IPS DF 6.9 (cell line): ENCODE measurements at places on chromosomes 16 and 17.

DNA sequence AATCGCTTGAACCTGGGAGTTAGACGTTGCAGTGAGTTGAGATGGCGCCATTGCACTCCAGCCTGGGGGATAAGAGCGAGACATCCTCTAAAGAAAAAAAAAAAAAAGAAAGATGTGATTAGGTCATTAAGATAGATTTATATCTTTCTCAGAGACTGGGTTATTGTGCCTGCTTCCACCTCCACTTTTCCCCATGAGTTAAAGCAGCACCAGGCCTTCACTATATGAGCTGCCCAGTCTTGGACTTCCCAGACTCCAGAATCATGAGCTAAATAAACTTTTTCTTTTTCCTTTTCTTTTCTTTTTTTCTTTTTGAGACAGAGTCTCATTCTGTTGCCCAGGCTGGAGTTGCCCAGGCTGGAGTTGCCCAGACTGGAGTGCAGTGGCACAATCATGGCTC lies 19.4 kb upstream of the CDH1 start:
- DNase-seq: no peak

DNA sequence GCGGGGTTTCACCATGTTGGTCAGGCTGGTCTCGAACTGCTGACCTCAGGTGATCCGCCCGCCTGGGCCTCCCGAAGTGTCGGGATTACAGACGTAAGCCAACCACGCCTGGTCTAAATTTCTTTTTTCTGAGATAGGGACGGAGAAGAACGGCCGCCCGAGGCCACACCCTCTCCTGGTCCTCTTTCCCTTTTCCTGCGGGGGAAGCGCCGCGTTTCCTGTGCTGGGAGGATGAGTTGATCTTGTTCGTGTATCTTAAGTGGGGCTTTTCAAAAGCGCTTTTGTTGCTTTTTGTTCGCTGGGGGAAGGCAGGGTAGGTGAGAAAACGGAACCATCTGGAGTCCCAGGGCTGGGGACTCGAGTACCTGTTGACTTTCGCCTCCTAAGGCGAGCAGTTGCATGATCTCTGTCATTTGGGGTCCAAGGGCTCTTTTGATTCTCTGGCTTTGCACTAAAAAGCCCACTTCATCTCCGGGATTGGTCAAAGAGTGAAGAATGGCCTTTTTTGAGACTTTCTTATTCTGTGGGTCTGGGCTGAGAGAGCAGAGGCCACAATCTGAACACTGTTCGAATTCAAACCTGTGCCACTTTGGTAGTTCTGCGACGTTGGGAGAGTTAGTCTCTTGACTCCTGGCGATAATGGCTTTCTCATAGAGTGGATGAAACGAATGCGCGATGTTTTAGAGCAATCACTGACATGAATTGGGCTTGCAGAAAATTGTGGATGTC lies 1.3 kb downstream of the FUS start:
- DNase-seq: no peak

DNA sequence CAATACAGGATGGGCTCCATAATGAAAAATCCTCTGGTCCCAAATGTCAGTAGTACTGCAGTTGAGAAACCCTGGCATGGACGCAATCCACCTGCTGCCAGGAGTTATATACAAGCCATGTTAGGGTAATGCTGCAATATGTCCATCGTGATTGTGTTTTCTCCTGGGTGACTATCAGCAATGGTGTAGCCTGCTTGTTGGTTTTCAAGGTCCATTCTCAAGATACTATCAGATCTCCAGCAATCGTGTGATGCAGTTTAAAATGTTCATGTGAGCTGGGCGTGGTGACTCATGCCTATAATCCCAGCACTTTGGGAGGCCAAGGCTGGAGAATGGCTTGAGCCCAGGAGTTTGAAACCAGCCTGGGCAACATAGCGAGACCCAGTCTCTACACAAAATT lies 24.0 kb downstream of the ABCC1 start:
- no peak for DNase-seq

GRCh38 chr16:17019366-17019765 lies 451.4 kb downstream of the XYLT1 start:
- DNase-seq: no peak

DNA sequence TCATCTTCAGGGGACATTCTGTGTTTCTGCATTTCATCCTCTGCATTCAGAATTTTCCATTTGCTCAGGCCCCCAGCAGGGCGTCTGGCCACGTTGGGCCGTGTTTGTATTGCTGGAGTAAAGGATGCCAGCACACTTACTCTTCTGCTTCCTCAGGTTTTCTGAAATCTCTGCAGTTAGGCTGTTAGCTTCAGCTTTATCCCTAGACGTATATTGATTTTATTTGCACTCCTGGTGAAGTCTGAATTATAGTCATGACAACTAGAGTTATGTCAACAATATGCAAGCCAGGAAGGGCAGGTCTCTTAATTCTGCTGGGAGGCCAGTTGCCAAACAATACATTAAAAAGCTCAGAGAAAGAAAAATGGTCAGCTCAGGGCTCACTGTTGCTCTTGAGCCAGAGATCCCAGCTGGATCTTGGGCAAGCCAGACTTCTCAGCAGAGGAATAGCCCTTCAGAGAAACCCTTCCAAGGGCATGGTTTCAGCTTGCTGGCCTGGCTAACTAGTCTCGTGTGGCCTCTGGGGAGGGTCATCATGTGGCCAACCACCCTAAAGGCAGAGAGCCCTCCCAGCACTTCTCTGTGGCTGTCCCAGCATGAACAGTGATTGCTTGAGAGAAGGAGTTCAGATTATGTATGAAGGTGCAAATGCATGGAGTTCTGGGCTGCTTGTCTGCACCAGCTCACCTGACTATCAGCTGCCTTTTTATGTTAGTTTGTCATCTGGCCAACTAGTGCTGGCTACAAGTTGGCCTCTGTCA lies 110.2 kb upstream of the CACNG5 start:
- DNase-seq: no peak

- no peak for DNase-seq
Measured at GRCh38 chr17:48973806-48974205, 5.4 kb upstream of the GIP start.

GRCh38 chr17:29566473-29567303 lies at the start of gene ABHD15:
Gene ABHD15 (minus strand): TSS chr17:29567037. CDS start chr17:29566966, 71 bp downstream.
- no peak for DNase-seq

GRCh38 chr16:30478766-30479478 lies 6.4 kb downstream of the ITGAL start:
- no peak for DNase-seq

DNA sequence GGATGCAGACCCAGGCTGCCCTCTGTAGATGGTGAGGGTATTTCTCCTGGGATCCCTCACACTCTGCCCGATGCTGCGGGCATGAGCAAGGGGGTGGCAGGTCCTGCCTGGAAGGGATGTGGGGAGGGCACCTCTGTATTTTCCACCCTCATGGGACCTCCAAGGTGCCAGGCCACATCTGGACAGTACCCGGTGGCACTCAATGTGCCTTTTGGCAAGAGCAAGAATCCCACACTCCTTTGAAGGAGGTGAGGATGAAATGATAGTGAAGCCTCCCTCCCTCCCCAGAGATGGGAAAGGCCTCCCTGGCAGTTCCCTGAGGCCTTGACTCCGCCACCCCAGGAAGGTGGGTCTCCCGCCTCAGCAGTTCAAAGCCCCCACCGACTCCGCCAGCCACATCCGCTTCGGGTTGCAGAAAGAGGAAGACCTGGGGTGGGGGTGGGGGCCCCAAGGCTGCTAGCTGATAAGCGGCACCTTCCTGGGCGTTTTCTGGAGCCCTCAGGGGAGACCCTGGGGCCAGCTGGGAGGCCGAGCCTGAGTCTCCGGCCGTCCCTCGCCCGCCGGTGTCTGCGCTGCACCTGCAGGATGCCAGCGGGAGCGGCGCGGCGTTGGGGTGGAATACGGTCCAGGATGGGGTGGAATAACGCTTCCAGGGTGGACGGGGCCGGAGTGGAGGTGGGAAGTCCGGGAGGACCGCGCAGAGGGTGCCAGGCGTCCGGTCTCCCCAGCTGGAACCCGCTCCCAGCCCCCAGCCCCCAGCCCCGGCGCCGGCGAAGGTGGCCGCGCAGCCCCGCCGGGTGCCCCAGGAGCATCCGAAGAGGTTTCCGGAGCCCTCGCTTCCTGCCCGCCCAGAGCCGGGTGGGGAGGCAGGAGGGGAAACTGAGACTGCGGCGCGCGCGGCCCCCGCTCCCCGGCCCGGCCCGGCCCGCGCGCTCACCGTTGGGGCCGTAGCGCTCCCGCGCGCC lies 718 bp downstream of the ATP2A3 start:
- DNase-seq: no peak

GRCh38 chr16:72875291-72876031 lies 172.5 kb downstream of the ZFHX3 start:
- no peak for DNase-seq

DNA sequence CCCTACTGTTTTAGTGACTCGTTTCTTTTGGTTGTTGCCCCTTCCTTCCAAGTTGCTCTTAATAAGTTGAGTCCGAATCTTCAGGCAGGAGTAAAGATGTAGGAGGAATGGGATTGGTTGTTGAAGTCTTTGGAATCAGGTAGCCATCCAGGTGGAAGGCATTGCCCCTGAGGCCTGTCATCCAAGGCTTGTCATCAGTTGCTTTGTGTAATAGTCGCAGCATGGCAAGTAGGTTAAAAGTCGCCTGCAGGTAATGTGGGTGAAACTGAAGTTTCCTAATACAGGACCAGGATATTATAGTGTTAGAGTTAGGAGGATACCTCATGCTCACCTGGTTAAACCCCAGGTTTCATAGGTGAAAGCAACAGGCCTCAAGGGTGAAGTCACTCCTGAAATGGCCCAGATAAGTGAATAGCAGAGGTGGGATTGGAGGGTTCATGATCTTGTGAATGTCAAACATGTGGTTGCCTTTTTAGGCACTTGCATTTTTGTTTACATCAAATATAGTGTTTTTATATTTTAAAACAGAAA lies 934 bp downstream of the PCTP start:
- DNase-seq: no peak

GRCh38 chr16:23505671-23506605 lies 4.4 kb downstream of the GGA2 start:
- DNase-seq: no peak

DNA sequence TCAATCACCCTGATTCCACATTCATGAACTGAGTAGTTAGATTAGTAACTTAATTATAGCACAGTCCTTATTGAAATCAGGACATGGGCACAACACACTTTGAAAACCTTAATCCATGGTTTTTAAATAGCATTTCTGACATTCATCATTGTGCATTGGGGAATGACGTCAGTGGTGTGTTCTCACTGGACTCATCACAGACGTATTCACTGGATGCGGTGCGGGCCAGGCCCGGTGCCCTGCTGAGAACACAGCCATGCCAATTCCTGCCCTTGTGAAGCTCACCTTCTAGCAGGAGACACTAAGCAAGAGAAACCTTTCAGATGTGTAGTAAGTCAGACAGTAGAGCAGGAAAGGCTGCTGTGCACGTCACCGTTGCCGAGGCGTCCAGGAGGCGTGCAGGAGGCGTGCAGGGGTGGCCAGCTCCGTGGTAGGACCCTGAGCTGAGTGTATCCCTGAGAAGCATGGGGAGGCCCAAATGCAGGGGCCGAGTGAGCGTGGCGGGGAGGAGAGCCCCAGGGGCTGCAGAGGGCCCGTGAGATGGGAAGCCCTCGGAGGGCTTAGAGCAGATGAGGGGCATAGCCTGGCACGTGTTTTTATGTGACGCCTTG lies 12.9 kb downstream of the BANP start:
- no peak for DNase-seq

- no peak for DNase-seq
Measured at GRCh38 chr16:76389126-76389525, 111.9 kb downstream of the CNTNAP4 start.

DNA sequence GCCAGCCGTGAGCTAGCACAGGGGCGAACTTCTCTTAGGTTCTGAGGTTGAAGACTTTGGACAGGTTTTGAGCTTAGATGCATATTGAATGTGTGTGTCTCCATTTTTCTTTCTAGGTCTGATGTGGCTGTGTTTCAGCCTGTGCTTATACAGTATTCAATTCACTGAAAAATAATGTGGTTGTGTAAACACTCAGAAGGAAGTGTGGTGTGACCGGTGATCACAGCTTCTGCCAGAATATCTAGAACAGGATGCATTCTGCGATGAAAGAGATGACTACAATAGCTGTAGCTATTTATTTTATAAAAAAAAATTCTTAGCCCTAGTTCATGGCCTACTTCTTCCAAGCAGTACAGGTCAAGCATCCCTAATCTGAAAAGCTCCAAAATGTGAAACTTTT lies 64.4 kb downstream of the MAP2K6 start:
- DNase-seq: no peak

- no peak for DNase-seq
Measured at GRCh38 chr16:85798901-85799496, 345 bp downstream of the EMC8 start.

- no peak for DNase-seq
Measured at GRCh38 chr17:77287432-77288068, 146.8 kb downstream of the SEC14L1 start.

DNA sequence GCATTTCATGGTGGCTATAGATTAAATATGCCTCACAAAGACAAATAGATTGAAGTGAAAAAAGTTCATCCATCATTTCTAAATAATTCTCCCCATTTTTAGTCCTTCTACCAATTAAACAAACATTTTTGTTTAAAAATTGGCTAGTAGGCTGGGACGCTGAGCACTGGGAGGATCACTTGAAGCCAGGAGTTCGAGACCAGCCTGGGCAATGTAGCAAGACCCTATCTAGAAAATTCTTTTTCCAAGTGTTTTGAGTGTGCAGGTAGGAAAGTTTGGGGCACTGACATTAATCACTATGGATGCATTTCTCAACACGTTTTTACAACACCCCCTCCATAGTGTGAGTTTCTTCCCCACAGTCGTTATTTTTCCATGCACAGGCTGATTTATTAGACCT lies 56.7 kb downstream of the MRC2 start:
- no peak for DNase-seq

- no peak for DNase-seq
Measured at GRCh38 chr17:28949185-28950016, 1.9 kb downstream of the PHF12 start.

- DNase-seq: no peak
Measured at GRCh38 chr17:31745964-31746600, 113.0 kb downstream of the COPRS start.

DNA sequence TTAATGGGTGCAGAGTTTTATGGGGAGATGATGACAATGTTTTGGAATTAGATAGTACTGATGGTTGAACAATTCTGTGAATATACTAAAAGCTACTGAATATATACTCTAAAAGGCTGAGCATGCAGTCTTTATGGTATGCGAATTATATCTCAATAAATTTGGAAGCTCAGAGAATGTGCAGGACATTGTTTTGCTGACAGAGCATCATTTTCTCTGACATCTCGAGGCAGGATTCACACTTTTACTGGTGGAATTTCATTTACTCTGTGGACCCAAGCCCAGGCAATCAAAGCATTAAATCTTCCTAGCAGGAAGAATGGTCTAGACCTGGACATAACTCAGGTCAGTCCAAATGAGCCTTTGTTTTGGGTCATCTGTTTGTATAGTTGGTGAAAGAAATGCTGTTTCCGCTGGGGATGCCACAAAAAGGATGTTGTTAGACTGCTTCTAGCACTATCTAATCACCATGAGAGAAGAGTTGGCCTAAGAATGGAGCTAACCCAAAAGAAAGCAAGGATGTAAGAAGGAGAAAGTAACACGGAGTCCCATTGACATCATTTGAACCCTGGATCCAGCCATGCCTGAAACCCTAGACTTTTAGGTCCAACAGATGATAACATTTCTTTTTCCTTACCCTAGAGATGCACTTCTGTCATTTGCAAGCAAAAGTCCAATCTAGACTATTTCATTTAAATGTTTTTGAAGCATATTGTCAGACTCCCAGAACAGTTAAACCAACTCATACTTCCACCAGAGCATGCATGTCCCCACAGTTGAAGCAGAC lies 18.8 kb upstream of the USP10 start:
- DNase-seq: no peak
